ENCODE measurements at places on chromosomes 5 and 9.

GRCh38 chr5:134818776-134819175, 27.0 kb upstream of the C5orf24 start:
- DNase-seq = no peak

- no peak for DNase-seq
These were observed 32.8 kb downstream of the GOLGA1 start for GRCh38 chr9:124908098-124908497.

GRCh38 chr5:10634050-10634449, 70.2 kb downstream of the ANKRD33B start:
- no peak for DNase-seq

GRCh38 chr5:16812911-16813310, 123.2 kb downstream of the MYO10 start:
- DNase-seq = peak; percentile 33

DNA sequence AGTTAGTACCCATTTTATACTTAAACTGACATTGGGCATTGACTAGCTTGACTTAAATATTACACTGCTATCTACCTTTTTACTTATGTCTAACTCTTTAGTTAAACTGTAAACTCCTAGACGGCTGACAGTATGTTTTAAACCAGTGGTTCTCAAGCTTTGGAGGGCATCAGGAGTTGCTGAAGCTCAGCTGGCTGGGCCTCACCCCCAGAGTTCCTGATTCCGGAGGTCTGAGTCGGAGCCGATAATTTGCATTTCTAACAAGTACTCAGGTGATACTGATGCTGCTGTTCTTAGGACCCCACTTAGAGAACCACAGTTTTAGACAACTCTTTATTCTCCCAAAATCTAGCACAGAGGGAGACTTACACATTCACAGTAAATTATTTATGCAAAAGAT, 63.3 kb upstream of the PCA3 start:
- no peak for DNase-seq

DNA sequence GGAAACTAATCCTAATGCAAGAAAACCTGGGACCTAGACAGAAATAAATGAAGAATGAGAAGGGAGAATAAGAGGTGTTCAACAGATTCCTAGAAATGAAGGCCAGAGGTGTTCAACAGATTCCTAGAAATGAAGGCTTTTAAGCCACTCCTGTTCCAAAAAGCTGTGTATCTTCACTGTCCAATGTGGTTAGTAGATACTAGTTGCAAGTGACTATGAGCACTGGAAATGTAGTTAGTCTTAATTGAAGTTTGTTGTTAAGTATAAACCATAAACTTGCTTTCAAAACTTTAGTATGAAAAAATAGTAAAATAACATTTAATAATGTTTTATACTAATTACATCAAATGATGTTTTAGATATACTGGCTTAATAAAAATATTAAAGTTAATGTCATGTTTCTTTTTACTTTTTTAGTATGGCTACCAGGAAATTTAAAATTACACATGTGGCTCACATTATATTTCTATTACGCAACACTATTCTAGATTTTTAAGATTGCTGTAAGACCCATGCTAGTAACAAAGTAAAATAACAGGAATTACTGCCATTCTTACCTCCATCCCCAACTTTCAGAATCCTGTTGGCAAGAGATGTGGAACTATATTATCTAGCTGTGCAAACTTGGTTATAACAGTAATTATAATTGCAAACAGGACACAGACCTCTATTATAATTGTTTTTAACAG, 57.5 kb downstream of the RICTOR start:
- DNase-seq = peak; percentile 56

DNA sequence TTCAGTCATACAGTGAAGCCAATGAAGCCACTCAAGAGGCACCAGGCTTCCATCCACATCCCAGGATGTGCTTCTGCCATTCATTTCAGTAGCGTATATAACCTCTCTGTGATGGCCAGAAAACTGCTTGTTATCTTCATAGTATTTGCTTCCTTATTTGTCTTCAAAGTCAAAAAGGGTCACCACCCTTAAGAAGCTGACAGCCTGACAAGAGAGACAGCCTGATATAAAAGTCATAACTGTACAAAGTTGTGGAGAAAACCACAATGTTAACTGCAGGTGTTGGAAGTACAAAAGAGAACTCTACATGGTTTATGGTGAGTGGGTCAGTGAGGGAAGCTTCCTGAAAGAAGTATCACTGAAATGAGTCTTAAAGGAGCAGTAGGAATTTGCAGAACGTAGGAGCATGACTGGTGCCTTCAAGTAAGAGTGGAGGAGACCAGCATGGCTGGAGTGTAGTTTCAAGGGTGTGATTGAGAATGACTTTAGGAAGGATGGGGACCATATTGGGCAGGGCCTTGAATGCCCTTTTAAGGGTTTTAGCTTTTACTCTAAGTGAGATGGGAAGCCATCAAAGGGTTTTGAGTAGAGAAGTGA, 33.7 kb downstream of the NIM1K start:
- no peak for DNase-seq

- DNase-seq = no peak
These were observed 499.4 kb downstream of the ISL1 start for GRCh38 chr5:51882647-51883046.

Measured in fibroblast of mammary gland (primary cell).